ENCODE measurements at places on chromosomes 1 and 21. TPM values are rescaled to one million over a fixed set of nuclear protein-coding genes. Genes with fewer than 3 reads are reported as not detected.

ETNK2 gene
- polyA plus RNA-seq = not detected

BSND gene
- not detected for polyA plus RNA-seq

TNFRSF18 gene
- not detected for polyA plus RNA-seq

ECM1 gene
- polyA plus RNA-seq = 2.4 TPM

LCE1D gene
- not detected for polyA plus RNA-seq

ADAM30 gene
- not detected for polyA plus RNA-seq

CCDC185 gene
- polyA plus RNA-seq = not detected

KRTAP10-10 gene
- not detected for polyA plus RNA-seq
